SK-MEL-5 (cell line): ENCODE measurements at places on chromosomes 3 and 15. TPM values are rescaled to one million over a fixed set of nuclear protein-coding genes. Genes with fewer than 3 reads are reported as not detected.

GRCh38 chr3:40518067-40518466 lies 6.7 kb upstream of the ZNF621 start:
- DNase-seq = no peak

ST3GAL6 gene
- 254 and 271 TPM in 2 replicates for total RNA-seq

GRCh38 chr3:139332092-139332491 lies 11.7 kb upstream of the MRPS22 start:
- DNase-seq = no peak

ZBED2 gene
- total RNA-seq = not detected in 2 replicates

ADCY5 gene
- total RNA-seq = 1.0 and 1.2 TPM in 2 replicates

DNA sequence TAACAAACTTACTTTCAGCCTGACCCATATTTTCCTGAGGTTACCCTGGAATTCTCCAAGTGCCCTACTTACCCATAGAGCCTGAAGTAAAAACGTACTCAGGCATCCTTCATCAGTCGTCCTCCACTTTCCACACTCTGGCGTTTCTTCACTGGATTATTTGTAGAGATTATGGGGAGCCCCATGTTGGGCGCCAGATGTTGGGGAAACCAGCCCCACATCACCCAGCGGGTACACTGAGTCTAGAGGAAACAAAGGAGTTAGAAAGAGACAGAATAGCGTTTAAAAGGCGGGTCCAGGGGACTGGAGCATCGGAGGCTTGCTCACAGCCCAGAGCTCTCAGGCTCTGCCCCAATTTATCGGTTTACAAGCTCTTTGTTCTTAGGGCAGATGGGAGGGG lies 9.7 kb upstream of the SLC28A2 start:
- DNase-seq = no peak

CCDC54 gene
- total RNA-seq = not detected in 2 replicates

PLA2G4D gene
- not detected in 2 replicates for total RNA-seq

DNA sequence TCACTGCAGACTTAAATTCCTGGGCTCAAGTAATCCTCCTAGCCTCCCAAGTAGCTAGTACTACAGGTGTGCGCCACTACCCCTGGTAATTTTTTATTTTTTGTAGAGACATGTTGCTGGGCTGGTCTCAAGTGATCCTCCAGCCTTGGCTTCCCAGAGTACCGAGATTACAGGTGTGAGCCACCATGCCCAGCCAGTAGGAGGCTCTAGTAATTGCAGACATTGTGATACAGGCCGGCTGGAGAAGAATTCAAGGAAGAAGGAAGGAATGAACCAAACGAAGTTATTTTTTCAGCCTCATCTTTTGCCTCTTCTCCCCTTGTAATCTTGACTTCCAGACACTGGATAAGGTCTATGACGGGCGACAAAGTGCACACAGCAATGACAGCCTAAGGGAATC lies 3.2 kb upstream of the PPP4R2 start:
- no peak for DNase-seq

CSTA gene
- total RNA-seq = 1.9 and 4.0 TPM in 2 replicates

DNA sequence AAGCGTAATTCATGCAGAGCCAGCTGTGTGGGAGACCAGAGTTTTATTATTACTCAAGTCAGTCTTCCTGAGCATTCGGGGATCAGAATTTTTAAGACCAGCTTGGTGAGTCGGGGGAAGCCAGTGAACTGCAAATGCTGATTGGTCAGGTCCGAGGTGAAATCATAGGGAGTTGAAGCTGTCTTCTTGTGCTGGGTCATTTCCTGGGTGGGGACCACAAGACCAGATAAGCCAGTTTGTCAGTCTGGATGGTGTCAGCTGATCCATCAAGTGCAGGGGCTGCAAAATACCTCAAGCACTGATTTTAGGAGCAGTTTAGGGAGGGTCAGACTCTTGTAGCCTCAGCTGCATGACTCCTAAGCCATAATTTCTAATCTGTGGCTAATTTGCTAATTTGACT lies 228.1 kb upstream of the ATP10A start:
- DNase-seq = no peak

DISP2 gene
- 0.34 and 0.80 TPM in 2 replicates for total RNA-seq

IQCF5 gene
- not detected in 2 replicates for total RNA-seq

FOXB1 gene
- not detected in 2 replicates for total RNA-seq

TMEM266 gene
- 1.9 and 2.0 TPM in 2 replicates for total RNA-seq

- peak; percentile 12 for DNase-seq
Observed at GRCh38 chr15:33310481-33311311, at the start of gene RYR3. Gene RYR3, plus strand, starts transcription at chr15:33310967. Its CDS starts 79 bp downstream, at chr15:33311046.

GALNT15 gene
- total RNA-seq = 0.13 TPM in 1 of 2 replicates, not detected in the other

CAMKV gene
- total RNA-seq = 0.32 and 0.58 TPM in 2 replicates

DNA sequence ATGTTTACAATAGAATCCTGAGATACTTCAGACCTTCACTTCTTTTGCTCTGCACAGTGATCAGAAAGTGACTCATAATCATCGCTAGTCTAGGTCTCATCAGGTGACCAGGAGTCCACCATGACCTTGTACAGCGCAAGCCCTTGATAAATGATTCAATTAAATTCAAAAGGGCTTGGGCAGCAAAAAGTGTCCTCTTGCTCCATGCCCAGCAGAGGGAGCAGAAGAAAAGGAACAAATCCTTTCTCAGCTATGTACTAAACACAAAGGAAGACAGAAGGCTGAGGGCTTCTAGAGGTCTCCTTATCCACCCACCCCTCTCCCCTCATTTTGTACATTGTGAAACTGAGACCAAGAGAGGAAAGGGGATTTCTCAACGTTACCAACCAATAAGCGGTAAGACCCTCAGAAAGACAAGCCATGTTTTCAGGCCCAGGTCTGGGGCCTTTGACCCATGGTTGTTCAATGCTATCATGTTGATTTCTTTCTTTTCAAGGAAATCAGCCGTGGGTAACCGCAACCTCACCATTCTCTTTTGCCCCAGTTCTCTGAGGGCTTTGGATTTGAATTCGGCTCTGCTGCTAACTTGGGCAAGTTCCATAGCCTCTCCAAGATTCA lies 74.8 kb downstream of the AQP9 start:
- peak; percentile 87 for DNase-seq

GRCh38 chr3:14794435-14794834 lies 24.3 kb upstream of the FGD5 start:
- no peak for DNase-seq

EIF4E3 gene
- 4.1 and 4.4 TPM in 2 replicates for total RNA-seq

GRCh38 chr3:173096994-173097785 lies 43.8 kb downstream of the SPATA16 start:
- no peak for DNase-seq

DNA sequence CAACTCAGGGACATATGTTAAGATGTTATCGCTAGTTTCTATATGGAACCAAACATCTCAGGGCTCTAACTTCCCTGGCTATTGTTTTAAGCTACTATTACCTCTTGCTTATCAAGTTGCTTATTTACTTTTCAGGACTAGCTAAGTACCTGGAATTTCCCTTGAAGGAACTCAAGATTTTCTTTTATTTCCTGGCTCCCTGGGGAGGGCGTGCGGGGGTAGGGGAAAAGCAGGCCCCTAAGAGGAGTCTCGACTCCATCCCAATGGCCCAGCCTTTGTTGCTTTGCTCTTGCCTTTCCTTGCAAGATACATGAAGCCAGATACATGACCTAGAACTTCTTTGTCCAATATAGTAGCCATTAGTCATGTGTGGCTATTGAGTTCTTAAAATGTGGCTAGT lies 76.9 kb upstream of the STXBP5L start:
- no peak for DNase-seq

ANKUB1 gene
- 0.08 TPM in 1 of 2 replicates, not detected in the other for total RNA-seq

AADACL2 gene
- not detected in 2 replicates for total RNA-seq

GRCh38 chr15:79091204-79091867 lies 756 bp upstream of the RASGRF1 start:
- DNase-seq = no peak

RLBP1 gene
- total RNA-seq = 33.8 and 37.2 TPM in 2 replicates

DNA sequence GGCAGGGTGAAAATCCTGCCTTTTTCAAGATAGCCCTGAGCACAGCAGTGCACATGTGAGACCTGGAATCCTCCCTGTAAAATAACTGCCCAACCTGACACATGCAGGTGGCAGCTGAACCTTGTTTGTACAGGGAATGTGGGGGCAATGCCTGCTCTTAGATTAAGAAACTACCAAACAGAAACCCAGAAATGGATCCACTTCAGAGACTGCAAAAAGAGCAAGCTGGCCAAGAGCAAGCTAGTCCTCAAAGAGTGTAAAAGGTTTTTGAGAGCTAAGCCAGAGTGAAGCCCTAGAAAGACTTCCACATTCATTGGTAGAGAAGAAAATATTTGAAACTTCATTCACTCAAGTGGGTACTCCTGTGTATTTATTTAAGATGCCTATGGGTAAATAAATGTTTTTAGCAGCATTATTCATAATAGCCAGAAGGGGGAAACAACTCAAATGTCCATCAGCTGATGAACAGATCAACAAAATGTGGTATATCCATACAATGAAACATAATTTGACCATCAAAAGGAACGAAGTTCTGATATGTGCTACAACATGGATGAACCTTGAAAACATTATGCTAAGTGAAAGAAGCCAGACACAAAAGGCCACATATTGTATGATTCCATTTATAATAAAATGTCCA lies 96.0 kb upstream of the TSC22D2 start:
- peak; percentile 39 for DNase-seq

MGLL gene
- 3.2 TPM in 2 replicates for total RNA-seq

DNA sequence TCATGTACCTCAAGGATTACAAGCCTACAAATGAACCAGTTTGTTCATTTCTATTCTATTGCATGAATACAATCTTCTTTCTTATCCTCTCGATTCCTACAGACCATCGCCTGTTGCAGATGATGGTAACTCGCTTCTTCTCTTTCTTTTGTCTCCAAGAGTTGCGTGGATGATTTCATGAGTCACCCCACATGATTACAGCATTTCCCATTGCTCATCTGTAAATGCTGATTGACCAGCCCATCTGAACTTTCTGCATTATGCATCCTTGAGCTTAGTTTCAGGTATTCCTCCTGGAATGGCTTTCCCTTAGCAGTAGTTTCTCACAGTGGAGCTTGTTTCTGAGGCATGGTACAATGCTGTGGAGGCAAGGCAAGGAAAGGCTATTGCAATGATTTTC lies 109.6 kb upstream of the TOPAZ1 start:
- DNase-seq = no peak

DNA sequence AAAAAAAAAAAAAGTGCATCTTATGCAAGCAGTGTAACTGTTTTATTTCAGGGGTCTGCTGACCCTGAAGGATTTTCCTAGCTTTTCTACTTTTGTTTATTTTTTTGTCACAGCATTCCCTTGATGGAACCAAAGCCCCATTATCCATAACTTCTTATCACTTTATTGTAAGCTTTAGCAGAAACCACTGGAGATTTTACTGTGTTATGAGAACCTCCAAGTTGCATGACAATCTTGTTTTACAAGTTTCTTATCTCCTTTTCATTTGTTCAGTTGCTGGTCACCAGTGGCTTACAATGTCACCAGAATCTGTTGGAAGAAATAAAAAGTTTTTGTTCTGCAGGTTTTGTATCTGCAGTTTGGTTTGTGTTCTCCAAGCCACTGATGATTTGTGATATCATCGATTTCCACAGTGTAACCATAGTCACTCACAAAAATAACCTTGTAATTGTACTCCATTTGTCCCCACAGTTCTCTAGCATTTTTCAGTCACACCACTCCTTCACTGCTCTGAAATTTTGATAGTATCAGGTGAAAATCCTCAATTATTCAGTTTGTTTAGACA lies 660.0 kb downstream of the RBMS3 start:
- DNase-seq = no peak

GOLGA8G gene
- not detected in 2 replicates for total RNA-seq

- DNase-seq = no peak
Observed at GRCh38 chr15:70016511-70016994, 81.2 kb downstream of the TLE3 start.

- no peak for DNase-seq
Observed at GRCh38 chr15:78625606-78626280, 4.9 kb upstream of the CHRNA3 start.

GRCh38 chr3:191303596-191303995 lies 25.6 kb upstream of the CCDC50 start:
- DNase-seq = peak; percentile 90

DNA sequence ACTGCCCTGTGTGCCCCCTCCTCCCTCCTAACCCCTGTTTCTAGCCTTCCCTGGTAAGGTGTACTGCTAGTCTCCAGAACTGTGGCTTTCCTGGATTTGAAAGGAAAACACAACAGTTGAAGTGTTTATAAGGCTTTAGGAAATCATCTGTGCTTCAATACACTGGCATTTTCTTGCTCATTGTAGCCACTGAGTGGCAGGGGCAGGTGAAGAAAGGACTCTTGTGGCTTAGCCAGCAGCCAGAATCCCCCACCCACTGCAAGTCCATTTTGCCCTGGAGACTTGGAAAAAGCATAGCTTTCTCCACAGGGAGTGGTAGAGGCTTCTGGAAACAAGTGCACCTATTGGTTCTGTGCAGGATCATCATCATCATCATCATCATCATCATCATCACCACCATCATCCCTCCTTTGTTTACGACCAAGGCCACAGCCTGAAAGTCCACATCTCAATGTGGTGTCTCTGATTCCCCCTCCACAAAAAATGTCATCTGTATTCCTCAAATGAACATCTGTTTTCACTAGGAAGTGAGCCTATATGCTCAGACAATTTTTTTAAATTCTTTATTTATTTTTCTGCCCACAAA lies 33.4 kb downstream of the AQP9 start:
- no peak for DNase-seq

GRCh38 chr3:44001072-44001471 lies 240.6 kb upstream of the TOPAZ1 start:
- no peak for DNase-seq

GRCh38 chr3:16326724-16327349 lies 61.8 kb downstream of the OXNAD1 start:
- no peak for DNase-seq

PXYLP1 gene
- 2.8 and 3.0 TPM in 2 replicates for total RNA-seq

DNA sequence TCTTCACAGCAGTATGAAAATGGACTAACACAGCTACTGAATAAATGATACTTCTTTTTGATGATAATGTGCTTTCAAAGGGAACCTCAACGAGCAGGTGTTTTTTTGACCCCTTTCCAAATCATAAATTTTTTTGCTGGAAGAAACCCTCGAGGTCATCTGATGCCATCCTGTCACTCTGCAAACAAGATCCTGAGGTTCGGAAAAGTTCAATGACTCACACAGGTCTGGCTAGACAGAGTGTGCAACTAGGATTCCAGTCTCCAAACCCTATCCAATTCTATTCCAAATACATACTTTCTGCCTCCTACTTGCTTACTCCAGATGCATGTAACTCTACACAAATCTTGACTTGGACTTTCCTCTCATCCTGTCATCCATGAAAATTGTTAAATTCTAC lies 124.7 kb downstream of the NEDD4 start:
- no peak for DNase-seq

SH3GL3 gene
- not detected in 2 replicates for total RNA-seq

DNA sequence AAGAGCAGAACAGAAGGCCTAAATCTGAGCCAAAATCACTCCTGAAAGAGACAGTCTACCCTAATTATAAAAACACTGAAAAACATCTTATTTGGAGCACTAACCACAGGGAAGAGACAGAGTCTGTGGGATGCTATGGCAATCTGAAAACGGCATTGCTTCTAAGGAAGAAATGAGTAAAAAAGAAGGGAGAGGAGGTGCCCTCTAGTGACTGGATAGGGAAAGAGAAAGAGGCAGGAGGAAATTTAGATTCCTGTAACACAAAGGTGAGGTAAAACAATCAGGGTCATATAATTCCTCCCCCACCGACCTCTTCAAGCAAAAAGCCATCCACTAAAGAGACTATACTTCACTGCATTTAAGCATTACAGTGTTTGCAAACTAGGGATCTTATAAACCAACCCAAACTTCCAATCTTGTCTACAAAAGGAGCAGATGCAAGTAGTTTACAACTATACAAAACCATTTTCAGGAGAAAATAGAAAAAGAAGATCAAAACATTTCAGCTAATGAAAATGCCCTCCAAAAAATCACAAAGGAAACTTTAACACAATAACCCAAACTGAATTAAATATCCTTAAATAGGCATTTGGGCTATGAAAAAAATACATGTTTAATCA lies 32.6 kb downstream of the HACD2 start:
- DNase-seq = peak; percentile 48

GABRB3 gene
- total RNA-seq = 22.2 and 24.4 TPM in 2 replicates

- DNase-seq = no peak
Observed at GRCh38 chr3:9441501-9442221, 44.2 kb downstream of the SETD5 start.
